ENCODE measurements at places on chromosomes 3 and 15.
A peak's percentile ranks its signal among the peaks of the same experiment; 100 is the strongest.

- no peak for DNase-seq
Measured at GRCh38 chr3:130870423-130870822, 23.5 kb upstream of the ATP2C1 start.

- no peak for DNase-seq
Measured at GRCh38 chr3:127604035-127604434, 5.8 kb downstream of the MCM2 start.

GRCh38 chr15:88223084-88223483, 33.5 kb downstream of the NTRK3 start:
- no peak for DNase-seq

GRCh38 chr15:26075770-26076169, 212.6 kb upstream of the ATP10A start:
- no peak for DNase-seq

DNA sequence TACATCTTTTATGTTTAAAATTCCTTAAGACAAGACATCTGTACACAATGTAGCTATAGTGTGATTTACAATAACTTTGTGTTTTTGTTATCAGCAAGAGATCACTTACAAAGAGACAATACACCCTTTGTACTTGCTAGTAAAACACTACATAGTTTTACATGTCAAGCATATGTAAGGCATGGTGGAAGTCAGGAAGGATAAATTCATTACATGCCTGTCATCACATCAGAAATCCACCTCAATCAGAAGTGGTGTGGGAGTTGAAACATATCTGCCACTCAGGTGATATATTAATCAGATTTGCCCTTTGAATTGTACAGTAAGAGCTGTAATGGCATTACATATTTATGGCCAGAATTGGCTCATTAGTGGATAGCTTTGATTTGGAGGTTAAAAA, 95.5 kb downstream of the MBNL1 start:
- DNase-seq, result no peak

DNA sequence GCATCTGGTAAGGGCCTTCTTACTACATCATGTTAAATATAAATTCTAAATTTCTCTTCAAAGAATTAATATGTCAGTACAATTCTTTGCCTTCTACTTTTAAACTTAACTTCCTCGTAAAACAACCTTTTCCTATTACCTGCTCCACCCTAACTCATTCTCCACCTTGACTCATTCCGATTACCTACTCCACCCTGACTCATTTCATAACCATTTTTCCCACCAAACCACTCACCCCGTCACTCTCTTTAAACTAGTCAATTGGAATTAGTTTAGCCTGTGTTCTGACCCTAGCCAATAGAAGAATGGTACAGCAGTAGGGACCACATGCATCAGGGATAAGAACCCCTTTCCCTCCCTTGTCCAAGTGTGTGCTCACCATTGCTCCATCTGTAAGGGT, 65.6 kb downstream of the PLSCR2 start:
- DNase-seq, result no peak

- DNase-seq, result no peak
Measured at GRCh38 chr3:64295594-64295993, 70.3 kb upstream of the PRICKLE2 start.

- no peak for DNase-seq
Measured at GRCh38 chr15:91165850-91166249, 65.8 kb downstream of the SV2B start.

DNA sequence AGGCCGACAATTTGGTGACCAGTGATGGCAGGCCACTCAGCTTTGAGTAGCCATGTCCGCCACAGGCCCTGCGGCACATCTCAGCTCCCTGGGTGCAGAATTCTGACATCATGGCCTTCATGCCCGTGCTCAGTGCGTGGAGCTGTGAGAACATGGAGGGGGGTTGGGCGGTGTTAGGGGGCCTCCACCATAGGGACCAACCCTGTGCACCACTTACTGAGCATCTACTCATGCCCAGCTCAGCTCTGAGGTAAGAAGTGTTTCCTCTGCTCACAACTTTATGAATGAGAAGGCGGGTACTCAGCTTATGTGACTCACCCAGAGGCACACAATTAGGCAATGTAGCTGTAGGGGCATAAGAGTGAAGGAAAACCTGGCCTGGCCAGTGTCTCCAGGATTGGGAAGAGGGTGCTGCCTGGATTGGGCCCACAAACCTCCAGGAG, 10.5 kb downstream of the ACOX2 start:
- DNase-seq, result no peak

DNA sequence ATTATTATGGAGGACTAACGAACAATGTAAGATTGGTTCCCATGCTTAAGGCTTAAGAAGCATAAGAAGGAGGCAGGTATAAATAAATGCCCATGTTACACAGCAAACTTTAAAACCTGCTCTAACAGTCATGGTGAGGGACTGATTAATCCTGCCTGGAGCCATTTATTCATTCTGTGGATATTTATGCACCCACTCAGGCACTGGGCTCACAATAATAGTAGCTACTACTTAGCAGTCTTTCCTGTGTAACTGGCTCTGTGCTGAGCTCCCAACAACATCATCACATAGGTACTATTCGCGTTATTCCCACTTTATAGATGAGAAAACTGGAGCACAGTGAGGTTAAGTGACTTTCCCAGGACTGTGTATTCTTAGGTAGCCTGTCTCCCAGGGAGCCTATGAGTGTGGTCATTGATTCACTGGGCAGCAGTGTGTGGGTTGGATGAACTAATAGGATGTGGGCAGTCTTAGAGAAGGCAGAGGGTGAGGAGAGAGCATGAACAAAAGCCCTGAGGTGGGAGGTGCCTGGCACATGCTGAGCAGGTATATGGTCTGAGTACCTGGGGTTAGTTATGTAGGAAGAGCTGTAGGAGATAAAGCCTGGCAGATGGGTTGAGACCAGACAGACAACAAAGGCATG, 44.1 kb upstream of the UMPS start:
- no peak for DNase-seq

DNA sequence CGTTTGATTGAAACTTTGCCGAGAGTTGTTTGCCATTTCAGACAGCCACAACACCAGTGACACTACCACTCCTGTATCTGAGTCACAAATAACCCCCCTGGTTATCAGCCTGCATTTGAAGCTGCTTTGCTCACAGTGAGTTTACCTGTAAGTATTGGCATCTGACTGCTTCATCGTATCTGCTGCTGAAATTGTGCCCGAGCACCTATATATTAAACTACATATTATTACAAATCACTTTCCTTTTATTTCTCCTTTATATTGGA, 39.2 kb upstream of the SPSB4 start:
- no peak for DNase-seq

GRCh38 chr3:17605032-17605431, 137.4 kb downstream of the TBC1D5 start:
- DNase-seq, result peak; percentile 20

- no peak for DNase-seq
Measured at GRCh38 chr3:81354119-81354518, 407.3 kb downstream of the GBE1 start.
